CD8-positive, alpha-beta memory T cell (primary cell): ENCODE measurements at places on chromosomes 12 and 14. TPM values are rescaled to one million over a fixed set of nuclear protein-coding genes. Genes with fewer than 3 reads are reported as not detected.

DNA sequence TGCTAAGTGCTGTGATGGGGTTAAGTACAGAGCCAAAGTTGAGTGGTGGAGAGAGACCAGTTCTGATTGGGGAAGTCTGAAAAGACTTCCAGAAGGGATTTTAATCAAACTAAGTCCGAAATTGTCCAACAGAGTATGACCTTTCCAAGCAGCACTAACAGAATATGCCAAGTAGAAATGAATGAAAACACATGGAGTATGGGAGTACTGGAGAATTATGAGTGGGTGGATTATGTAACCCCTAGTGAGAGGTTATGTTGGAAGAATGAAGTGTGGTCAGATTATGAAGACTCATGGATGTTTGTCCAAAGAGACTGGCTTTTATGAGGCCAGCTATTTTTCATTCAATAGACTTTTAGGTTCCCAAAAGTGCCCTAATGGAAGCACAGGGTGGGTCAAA lies 94.0 kb upstream of the PLEKHA5 start:
- no peaks in the 10 kb centered on the region for H3K4me1 ChIP-seq
- no peaks in the 10 kb centered on the region for H3K27me3 ChIP-seq
- no peaks in the 10 kb centered on the region for H3K36me3 ChIP-seq
- no peak overlapping the region for H3K4me3 ChIP-seq

GRCh38 chr14:37585971-37586796 lies 8.9 kb downstream of the FOXA1 start:
- H3K27ac ChIP-seq = no peak overlapping the region
- H3K4me1 ChIP-seq = no peaks in the 10 kb centered on the region
- no peaks in the 10 kb centered on the region for H3K36me3 ChIP-seq
- no peak overlapping the region for H3K4me3 ChIP-seq
- DNase-seq = no peak

GRCh38 chr12:1350934-1351240 lies 243.5 kb downstream of the FBXL14 start:
- H3K4me1 ChIP-seq = no peaks in the 10 kb centered on the region
- no peak overlapping the region for H3K27ac ChIP-seq
- no peaks in the 10 kb centered on the region for H3K27me3 ChIP-seq
- no peak overlapping the region for H3K4me3 ChIP-seq
- no peak for DNase-seq
- H3K36me3 ChIP-seq = no peaks in the 10 kb centered on the region

GRCh38 chr14:39755269-39755878 lies 323.1 kb upstream of the FBXO33 start:
- H3K27me3 ChIP-seq = no peaks in the 10 kb centered on the region
- DNase-seq = no peak
- H3K4me3 ChIP-seq = no peak overlapping the region
- no peaks in the 10 kb centered on the region for H3K36me3 ChIP-seq
- H3K4me1 ChIP-seq = no peaks in the 10 kb centered on the region

Gene CCDC198
- total RNA-seq = not detected
